HT1080 (cell line): ENCODE measurements at places on chromosomes 5 and 9.

GRCh38 chr5:54226215-54226614, 84.2 kb downstream of the ARL15 start:
- DNase-seq = no peak

GRCh38 chr5:104344809-104345208, 782.2 kb upstream of the NUDT12 start:
- DNase-seq = peak; percentile 82

DNA sequence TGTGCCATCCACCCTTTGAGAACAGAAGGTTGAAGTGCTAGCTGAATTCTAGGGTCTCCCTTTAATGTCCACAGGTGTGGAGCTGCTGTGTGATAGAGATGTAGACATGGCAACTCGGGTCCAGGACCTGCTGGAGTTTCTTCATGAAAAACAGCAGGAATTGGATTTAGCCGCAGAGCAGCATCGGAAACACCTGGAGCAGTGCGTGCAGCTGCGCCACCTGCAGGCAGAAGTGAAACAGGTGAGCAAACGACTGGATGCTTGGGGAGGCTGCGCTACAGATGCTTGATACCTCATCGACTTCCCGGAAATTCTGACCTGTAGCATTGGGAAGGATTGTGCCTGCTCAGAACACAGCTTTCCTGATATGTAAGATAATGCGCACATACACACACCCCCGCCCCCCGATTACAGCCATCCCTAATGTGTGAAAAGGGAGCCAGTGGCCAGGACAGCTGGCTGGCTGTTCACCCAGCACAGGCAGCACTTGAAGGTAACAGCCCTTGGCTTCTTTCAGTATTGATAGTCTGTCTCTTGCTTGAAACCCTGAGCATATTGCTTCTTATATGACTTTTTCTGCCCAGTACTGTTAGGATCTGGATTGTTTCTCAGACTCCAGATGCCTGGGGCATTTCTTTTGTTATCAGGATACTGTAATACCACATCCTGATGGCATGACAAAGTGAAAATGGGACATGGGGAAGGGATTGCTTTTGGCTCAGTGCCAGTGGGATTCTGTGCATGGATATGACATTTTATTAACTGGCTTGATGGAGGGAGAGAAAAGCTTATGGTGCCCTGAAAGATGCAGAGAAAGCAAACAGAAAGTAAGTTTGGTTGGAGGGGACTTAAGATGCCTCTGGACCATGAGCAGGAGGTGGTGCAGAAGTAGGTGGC, 216.8 kb upstream of the OTULINL start:
- DNase-seq = no peak

DNA sequence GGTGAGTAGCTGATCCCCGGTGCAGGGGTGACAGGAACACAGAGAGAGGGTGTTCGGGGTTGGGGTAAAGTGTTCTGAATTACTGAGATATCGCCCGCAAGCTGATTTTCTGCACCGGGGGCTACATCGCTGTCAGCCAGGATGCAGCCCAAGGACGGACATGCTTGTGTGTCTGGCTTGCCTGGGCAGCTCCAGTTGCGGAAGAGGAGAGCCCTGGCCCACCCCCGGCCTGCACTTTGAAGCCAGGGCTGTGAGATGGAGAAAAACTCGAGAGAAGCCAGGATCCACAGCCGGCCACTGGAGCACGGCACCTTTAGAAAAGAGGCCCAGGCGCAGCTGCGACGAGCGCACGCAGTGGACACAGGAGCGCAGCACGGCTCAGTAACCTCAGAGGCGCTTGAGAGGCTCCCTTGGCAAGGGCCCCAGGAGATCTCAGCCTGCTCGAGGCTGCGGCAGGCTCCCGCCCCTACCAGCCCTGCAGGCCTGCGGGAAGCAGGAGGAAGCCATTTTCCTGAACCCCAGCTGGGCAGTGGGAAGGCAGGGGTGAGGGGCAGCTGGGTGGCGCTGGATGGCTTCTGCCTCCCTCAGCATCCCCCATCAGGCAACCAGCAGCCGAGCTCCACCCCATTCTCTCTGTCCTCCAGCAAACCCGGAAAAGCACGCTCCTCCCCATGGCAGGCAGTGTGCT, 59.2 kb downstream of the C9orf50 start:
- no peak for DNase-seq

DNA sequence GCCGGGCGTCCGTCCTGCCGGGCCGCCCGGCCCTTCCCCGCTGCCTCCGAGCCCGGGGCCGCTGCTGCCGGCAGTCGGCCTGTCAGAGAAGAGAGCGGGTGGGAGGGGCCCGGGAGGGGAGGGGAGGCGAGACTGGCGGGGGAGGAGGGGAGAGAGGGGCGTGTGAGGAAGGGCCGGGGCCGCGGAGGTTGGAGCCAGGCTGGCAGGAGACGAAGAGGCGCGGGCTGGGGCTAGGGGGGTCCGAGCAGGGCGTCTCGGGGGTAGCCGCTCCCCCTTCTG, 570 bp downstream of the CREBRF start:
- DNase-seq = no peak

DNA sequence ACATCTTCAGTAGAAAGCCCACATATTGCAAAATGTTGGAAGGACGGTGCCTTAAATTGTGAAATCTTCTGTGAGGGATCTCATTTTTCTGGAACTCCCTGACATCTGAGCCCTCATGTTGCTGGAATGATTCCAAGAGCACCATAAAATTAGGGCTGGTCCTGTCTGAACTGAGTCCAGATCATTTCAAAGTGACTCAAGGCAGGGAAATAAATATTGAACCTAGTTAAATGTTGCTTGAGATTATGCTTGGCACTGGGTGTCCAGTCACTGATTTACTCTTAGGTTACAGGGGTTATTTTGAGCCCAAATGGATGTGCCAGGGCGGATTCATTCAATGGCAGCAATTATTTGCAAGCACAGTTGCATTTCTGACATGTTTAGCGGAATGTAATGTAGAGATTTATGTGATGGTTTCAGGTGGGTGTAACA, 437.0 kb downstream of the PIK3R1 start:
- no peak for DNase-seq

DNA sequence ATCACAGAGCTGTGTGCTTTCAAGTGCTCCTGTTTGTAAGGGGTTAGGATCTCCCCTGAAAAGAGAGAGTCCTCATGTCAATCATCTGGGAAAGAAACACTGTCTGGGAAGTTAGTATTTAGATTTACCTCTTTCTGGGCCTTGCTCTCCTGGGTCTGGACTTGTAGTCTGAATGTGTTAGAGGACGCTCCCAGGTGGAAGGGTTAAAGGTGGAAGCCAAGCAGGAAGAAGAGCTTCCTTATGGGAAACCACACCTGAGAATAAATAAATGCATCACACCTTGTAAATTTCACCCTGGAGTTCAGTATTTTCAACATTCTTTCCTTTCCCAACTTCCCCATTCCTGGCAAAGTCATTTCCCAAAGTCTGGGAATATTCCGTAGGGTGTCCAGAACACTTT, 1.3 kb downstream of the PLGRKT start:
- DNase-seq = no peak

DNA sequence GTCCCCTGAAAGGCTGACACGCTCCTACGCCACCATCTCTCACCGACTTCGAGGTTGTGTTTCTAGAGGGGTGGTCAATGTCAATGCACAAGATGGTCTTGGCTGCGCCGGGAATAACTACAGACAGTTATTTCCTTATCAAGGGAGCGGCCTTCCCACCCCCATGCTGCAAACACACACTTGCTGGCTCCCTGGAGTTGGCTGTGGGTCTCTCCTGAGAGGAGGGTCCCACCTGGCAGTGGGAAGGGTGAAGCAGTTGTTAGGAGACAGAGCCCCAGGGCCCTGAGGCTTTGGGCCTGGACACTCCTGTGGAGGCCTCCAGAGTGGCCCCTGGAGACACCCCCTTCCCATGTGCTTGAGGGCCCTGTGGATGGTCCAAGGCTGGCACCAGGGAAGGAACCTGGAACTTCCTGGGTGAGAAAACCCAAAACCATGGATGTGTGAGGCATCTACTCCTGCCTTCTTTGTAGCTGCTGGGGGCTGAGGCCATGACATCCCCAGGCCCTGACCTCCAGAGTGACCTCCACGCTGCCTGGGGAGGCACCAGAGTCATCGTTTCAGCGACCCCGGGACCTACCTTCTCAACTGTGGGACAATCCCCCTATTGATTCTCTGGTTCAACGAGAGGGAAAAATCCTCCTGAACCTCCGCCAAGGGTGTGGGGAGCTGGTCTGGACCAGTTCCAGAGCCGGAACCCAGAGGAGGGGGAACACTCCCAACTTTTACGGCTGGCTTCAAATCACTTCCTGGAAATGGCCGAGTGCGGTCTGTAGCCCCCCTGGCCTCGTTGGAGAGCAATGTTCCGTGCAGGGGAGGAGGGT, 101.1 kb upstream of the COL5A1 start:
- no peak for DNase-seq

DNA sequence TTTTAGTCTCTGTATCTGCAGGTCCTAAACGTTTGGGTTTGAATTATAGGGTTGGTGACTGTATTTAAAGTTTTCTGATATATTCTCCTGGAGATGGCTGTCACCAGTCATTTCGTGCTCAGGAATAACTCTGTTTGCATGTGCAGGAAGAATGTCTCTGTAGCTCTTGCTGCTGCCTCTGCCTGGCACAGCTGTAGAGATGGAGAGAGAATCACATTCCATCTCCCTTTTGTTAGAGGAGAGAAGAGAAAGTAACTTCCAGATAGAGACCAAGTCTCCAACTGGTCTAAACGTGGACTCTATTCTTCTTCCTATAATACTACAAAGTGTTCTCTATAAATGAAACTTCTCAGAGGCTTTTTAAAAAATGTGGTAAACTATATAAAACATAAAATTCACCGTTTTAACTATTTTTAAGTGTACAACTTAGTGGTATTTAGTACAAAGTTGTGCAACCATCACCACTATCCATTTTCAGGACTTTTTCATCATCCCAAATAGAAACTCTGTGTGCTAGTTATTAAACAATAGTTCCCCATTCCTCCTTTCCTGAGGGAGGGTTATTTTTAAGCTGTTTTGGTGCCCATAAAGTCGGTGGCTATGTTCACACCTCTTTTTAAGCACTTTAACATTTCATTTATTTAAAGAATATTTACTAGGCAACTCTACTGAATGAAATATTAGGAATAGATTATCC, 20.7 kb upstream of the STARD4 start:
- no peak for DNase-seq

DNA sequence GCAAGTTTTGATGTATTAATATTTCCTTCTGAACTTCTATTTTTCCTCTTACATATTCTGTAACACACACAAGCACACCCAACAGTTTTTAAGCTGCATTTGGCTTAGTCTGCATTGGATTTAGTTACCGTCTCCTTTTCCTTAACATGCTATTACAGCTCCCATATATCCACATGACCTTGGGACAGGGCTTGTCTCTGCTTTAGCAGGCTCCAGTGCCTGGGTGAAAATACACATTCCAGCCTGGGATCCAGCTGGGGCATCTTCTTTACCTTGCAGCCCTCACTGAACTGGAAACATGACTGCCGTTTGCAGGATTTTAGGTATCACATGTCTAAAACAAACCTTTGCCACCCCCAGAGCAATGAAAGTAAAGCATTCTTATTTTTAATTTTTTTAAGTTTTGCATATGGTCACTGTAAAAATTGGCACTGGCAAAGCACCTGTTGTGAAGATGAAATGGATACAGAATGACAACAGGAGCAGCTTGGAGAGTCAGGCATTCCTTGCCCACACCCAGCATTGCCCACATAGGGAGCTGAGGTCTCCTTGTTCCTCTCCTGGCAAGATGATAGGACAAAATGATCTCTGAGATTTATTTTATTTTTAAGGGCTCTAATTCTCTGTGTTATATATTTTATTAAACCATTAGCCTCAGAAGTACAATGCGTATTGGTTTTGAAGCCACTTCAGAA, 4.0 kb downstream of the GADD45G start:
- DNase-seq = no peak

DNA sequence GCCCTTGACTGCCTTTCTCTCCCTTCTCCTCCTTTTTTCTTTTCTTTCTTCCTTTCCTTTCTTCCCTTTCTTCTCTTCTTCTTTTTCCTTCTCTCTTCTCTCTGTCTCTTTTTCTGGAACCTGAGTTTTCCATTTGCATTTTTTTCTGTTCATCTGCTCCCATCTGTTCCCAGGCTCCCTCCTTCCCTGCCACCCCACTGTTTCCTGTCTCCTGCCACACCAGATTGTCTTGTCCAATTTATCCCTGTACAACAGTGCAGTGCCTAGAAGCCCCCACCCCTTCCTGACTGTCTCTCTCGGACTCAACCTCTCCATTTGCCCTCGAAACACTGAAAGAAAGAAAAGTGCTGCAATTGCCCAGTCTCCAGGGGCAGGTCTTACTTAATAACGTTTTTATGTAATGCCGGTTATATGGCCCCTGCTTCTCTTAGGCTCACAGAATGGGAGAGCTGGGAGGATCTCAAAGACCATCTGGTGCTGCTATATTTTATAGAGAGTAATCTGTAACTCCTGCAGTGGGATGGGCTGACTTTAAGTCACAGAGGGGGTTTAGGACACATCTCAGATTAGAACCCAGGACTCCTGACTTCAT, 101.4 kb downstream of the RALGPS1 start:
- no peak for DNase-seq

GRCh38 chr5:14594378-14595074, 12.9 kb downstream of the OTULINL start:
- no peak for DNase-seq

DNA sequence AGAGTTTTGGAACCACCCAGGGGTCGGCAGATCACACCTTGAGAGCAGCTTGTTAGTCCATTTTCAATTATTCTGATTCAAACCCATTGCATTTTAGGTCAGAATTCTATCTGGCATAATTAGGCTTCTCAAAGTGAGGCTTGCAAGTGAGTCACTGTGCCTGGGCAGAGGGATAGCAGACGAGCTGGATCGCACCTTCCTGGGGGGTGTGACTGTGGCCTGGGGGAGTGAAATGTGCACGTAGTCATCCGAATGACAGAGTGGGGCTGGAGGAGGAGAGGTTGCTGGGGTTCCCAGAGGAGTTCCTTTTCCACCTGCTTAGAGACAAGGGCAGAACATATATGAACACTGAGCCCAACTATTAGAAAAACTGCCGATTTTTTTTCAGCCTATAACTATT, 31.7 kb downstream of the SPACA9 start:
- no peak for DNase-seq

- peak; percentile 6 for DNase-seq
Measured at GRCh38 chr9:14812806-14813205, 90.3 kb upstream of the CER1 start.

DNA sequence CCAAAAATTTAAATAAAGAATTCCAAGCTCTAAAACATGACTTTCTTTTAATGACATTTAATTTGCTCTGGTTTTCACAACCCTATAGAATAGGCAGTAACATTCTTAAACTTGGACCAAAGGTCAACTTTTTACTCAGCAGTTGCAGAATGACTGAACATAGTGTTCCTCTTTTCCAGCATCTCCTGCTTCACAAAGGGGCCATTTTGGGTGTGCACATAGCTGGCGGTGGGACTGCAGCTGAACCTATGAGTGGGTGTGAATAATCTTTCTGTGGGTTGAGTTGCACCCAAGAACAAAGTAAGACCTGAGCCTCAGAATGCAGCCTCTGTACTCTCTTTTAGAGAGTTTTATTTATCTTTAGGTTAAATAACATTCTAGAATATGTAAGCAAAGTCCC, 96.9 kb upstream of the HAPLN1 start:
- no peak for DNase-seq
